ENCODE measurements at places on chromosomes 7 and 10.

GRCh38 chr7:42156291-42156865 lies 80.6 kb downstream of the GLI3 start:
- DNase-seq, result no peak

GRCh38 chr7:63067897-63068585 lies 930.6 kb upstream of the ZNF722 start:
- no peak for DNase-seq

GRCh38 chr7:50264908-50265307 lies 39.6 kb upstream of the IKZF1 start:
- no peak for DNase-seq

DNA sequence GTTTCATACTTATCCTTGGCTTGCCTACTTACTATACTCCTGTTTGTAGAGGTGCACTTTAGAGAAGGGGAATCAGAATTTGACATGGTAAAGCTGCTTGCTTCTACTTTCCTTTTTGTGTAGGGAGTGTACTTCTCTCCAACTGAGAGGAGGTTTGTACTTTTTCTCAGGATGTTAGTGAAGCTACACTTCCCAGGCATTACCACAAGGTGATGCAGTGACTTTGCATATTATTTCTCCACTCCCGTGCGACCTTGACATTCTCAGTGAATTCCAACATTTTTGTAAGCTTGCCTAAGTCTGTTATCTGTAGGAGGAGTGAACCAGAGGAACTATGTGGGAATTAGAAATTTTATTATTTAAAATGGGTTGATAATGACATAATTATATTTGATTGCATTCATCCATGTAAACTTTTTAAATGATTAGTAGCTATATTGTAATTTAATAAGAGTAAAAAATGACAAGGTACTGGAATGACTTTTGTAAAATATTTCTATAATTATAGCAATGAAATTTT lies 5.2 kb downstream of the TAX1BP1 start:
- peak; percentile 73 for DNase-seq

DNA sequence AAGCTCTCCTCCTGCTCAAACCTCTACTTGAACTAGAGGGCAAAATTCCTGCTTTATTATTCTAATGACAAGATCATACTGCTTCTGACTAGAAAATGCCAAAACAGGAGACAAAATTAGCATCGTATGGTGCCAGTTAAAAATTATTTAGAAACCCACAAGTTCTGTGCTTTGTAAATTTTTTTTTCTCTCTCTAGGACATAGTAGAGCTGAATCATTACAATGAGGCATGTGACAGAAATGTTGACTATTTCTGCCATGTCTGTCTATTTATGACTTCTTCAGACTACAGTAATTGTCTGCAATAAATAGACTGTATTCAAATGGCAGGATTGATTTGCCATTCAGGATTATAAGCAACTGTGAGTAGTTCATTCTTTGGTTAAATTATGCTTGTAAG lies 335.8 kb downstream of the PRPF18 start:
- no peak for DNase-seq

GRCh38 chr7:4641091-4641666 lies 40.9 kb upstream of the FOXK1 start:
- DNase-seq, result no peak

GRCh38 chr10:54682554-54682953 lies 118.5 kb downstream of the PCDH15 start:
- DNase-seq, result no peak

DNA sequence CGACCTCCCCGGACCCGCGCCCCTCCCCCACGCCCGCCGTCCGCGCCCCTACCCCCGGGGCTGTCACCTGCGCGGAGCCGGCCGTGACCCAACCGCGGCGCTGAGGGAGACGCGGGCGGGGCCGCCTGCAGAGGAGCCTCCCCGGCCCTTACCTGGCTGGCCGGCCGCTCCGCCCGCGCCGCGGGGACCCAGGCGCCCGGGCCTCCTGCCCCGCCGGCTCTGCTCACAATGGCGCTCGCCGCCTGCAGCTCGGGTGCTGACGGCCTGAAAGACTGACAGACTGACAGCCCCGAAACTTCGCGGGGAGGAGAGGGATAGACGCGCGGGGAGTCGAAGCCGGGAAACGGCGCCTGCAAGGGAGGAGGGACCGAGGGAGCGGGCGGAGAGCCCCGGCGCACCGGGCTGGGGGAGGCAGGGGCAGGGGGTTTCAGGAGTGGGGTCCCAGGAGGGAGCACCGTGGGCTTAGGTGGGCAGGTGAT lies 393 bp downstream of the ZNF467 start:
- DNase-seq, result no peak

- DNase-seq, result no peak
These were observed 844.9 kb upstream of the COBL start for GRCh38 chr7:52161483-52161882.

DNA sequence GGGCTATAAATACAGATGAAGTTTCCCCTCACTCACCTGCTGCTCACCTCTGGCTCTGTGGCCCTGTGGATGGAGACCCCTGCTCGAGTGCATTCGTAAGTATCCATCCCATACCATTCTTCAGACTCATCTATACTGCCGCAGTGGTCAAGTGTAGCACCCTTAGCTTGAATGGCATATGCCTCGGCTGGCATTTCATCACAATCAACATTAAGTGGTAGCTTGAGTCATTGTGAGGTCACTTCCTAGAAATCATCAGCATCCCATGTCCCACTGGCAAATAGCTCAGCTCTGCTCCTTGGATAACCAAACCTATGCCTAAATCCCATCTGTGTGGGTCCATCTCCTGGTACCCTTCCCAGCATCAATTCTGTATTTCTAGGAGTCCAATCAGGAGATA lies 38.2 kb downstream of the MDH2 start:
- no peak for DNase-seq

GRCh38 chr10:119025336-119025735 lies 4.2 kb upstream of the NANOS1 start:
- no peak for DNase-seq

GRCh38 chr10:132363921-132364593 lies 32.1 kb downstream of the LRRC27 start:
- DNase-seq, result no peak

GRCh38 chr7:105652359-105652993 lies 71.2 kb upstream of the EFCAB10 start:
- DNase-seq, result peak; percentile 85

- no peak for DNase-seq
These were observed 2.7 kb upstream of the EN2 start for GRCh38 chr7:155455132-155455693.

DNA sequence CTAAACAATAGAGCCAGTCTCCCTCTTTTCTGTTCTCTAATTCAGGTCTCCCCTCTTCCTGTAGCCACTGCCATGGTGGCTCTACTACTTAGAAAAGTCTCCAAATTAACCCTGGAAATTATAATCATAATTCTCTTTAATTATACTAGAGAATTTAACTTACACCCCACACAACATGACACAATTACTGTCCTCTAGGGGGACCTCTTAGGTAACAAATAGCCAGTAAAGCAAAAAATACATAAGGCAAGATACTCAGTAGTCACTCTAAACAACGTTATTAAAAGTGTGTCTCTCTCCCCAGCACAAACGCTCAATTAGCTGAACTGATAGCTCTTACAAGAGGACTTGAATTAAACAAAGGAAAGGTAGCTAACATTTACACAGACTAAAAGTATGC lies 44.3 kb upstream of the ZNF107 start:
- peak; percentile 41 for DNase-seq

GRCh38 chr10:29676732-29677131 lies 42.0 kb upstream of the SVIL start:
- no peak for DNase-seq

- peak; percentile 81 for DNase-seq
These were observed 11.3 kb upstream of the INMT start for GRCh38 chr7:30740417-30741181.

DNA sequence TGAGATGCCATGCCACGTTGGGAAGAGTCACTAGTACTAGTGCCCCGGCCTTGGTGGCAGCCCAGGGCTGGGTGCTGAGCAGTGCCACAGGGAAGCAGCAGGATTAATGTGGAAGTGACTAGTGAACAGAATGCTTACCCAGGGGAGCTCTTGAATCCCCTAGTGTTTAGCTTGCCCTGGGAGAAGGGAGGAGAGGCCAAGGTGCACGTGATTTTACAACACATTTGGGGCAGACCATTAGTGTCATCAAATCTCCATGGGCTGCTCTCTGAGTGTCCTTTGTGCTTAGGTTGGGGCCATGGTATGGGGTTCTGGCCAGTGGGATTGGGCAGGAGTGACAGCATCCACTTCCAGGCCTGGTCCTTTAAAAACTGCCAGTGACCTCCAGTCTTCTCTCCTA lies 37.5 kb downstream of the ARHGAP22 start:
- no peak for DNase-seq

GRCh38 chr7:17147409-17147808 lies 151.0 kb upstream of the AHR start:
- no peak for DNase-seq

- DNase-seq, result no peak
These were observed 132.7 kb downstream of the GATA3 start for GRCh38 chr10:8187171-8187666.

- DNase-seq, result no peak
These were observed 96.7 kb downstream of the TWIST1 start for GRCh38 chr7:19020711-19021110.

DNA sequence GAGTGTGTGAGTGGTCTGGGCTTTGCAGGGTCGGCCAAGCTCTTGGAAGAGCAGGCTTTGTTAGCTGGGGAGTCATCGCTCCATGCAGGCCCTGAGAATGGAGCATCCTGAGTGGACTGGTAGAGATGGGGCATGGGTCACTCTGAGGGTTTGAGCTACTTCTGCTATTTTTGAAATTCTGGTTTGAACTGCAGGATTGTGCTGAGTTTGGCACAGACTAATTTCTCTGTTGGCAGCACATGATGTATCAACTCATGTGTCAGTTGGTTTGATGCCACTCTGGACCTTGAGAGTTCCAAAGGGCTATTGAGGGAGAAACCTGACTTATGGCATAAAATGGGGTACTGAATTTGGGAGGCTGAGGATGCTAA lies 56.3 kb downstream of the LRMDA start:
- DNase-seq, result no peak

GRCh38 chr7:130242198-130243014 lies 24.3 kb upstream of the CPA2 start:
- peak; percentile 61 for DNase-seq

DNA sequence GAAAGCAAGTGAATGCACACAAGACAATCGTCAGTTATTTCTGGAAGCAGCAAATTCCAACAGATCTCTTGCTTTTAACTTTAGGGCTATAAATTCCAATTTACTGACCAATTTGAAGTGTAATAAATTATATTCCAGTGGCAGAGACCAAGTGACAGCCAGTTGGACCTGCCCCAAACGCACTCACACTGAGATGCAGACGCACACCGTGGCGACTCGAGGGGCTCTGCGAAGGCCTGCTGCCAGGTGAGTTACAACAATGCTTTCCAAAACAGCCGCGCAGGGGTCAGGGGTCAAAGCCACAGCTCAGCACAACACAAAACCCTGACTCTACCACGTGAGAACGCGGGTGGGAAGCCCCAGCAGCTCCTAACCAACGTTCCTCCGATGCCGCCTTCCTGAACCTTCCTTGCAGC lies 97.4 kb downstream of the ZRANB1 start:
- DNase-seq, result no peak

- no peak for DNase-seq
These were observed 10.5 kb downstream of the DAGLB start for GRCh38 chr7:6437251-6437650.

DNA sequence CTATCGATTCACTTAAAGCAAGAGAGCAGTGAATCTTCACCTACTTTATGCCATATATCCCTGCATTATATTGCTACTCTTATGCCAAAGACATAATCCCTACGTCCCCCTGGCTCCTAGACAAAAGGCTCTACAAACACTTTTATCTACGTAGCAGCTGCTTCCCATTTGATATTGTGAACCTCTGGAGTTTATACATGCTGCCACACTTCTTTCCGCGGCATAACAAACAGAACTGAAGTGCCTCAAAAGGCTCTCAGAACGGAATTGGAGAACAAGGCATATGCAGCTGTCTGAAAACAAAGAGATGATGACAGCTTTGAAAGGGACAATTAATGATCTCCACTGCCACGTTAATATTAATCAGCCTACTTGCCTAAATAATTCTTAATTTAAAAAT lies 985.6 kb upstream of the LRRN3 start:
- no peak for DNase-seq

DNA sequence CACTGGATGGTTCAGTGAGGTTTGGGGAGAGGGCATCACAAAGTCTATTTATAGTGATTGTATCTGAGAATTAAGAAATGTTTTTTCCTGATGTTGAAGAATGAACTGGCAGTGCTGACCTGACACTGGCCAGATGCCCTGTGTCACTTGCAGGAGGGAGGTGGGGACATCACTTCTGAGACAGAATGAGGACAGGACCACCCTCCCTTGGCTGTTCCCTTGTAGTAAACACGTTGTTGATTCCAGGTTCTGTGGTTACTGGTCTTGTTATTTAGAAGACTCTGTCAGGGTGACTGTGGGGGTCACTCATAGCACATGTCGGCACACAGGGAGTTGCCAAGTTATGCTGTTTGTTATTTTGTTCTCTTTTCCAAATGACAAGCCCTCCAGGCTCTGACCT lies 126.4 kb downstream of the ADCY1 start:
- no peak for DNase-seq

DNA sequence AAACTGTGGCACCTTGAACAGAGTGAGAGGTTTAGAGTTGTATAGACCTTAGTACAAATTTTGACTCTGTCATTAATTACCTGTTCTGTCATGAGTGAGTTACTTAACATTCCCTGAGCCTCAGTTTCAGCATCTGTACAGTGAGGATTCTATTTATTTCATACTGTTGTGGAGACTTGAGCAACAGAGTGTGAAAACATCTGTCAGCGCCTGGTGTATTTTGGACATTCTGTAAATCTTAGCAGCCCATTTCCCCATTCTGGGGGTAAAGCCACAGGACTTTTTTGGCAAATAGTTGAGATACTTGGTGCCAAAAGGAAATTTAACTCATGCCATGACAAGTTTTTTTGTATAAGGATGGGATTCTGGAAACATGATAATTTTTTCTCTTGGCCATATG lies 94.8 kb downstream of the AUTS2 start:
- peak; percentile 93 for DNase-seq

DNA sequence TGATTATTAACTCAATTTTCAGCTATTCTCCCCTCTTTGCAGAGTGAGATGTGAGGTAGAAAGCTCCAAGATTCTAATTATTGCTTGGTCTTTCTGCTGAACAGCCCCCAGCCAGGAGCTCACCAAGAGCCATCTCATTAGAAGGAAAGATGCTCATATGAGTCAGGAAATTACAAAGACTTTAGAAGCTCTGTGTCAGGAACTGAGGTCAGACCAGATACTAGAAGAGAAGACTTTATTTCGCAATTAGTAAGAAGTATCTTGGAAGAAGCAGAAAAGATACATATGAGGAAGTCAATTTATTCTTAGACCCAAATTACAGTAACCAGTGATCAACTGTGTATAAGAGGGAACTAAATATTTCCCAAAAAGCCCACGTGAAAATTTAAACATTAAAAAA lies 626.9 kb downstream of the ZWINT start:
- no peak for DNase-seq

DNA sequence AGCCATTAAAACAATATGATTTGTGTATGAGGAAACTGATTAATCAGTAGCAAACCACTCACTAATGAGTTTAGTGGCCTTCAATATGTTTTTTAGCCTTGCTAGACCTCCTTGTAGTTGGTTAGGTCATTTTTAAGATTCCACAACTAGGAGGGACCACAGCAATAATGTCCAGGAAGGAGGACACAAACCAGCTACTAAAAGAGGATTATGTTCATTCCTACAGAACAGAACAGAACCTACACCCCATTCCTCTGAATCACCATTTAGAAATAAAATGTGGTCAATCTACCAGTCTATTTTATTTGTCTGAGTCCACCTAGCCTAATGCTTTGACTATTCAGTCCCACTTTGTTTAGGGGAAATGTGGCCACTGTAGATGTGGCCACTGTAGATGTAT lies 226.3 kb downstream of the GLI3 start:
- no peak for DNase-seq

Measured in NAMALWA (cell line).